ENCODE measurements at places on chromosomes 16 and 17.

GRCh38 chr17:75764711-75765421 lies at the start of gene GALK1:
TSS of gene GALK1 (minus strand) at chr17:75765192. CDS start at chr17:75765136, 56 bp downstream.
- DNase-seq = no peak

DNA sequence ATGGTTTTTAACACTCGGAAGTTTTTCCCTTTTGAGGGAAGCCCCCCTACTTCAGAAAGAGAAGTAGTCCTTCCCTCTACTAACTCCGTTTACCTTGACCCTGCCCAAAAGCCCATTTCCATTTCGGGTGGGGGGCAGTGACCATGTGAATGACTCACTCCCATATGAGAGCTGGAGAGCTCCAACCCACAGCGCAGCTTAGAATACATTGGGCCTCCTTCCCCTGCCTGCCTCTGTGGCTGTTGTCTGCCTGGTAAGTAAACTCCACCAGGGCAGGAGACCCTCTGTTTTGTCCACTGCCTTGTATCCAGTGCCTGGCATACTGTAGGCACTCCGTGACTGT lies 985 bp downstream of the SGSM2 start:
- no peak for DNase-seq

- no peak for DNase-seq
Observed at GRCh38 chr17:65163990-65164495, 26.9 kb downstream of the RGS9 start.

- no peak for DNase-seq
Observed at GRCh38 chr16:12398029-12398682, 405.5 kb downstream of the CPPED1 start.

DNA sequence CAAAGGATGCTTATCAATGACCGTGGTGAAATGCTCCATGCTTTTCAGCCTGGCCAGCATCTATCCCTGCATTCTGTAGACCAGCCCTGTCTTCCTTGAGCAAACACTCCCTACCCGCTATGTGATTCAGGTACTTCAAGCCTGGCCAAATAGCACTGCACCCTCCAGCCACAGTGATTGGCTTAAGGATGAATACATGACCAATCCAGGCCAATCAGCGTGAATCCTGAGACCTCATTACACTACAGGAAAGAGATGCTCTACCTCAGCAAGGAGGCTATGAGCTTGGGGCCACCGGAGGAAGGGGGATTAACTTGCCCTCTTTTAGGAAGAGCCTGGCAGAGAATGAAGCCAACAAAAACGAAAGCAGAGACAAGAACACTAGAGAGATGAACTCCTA lies 162.5 kb downstream of the ZNF423 start:
- no peak for DNase-seq

DNA sequence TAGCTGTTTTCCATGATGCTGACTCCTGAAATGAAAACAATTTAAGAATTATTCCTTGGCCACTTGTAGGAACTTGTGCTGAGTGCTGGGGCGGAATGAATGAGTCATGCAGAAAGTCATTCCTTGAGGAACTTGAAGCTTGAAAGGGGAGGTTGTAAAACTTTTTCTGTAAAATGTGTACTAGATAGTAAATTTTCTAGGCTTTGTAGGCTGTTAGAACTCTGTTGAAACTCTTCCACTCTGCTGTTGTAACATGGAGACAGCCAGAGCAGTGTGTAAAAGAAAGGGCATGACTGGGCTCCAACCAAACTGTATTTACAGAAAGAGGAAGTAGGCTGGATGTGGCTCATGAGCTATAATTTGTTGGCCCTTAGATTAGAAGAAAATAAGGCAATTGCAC lies 46.1 kb downstream of the ABCA8 start:
- DNase-seq = no peak

GRCh38 chr17:21551081-21551881 lies 141.0 kb upstream of the KCNJ18 start:
- no peak for DNase-seq

Data from NCI-H2081 treated with DMSO at 0.1 percent for 48 hours (cell line).